ENCODE measurements at places on chromosomes 16 and 17. TPM values are rescaled to one million over a fixed set of nuclear protein-coding genes. Genes with fewer than 3 reads are reported as not detected.

Gene EXOC3L1
- 0.20 TPM for total RNA-seq

Gene TM4SF5
- 0.49 TPM for total RNA-seq

Gene SULT1A4
- total RNA-seq: 23.9 TPM

Gene ARL2BP
- 80.9 TPM for total RNA-seq

Gene TMEM238L
- not detected for total RNA-seq

Gene TBC1D3C
- not detected for total RNA-seq

Gene PER1
- 61.7 TPM for total RNA-seq

Gene METTL9
- total RNA-seq: 97.1 TPM

Gene PABPN1L
- total RNA-seq: not detected

Gene TMIGD1
- total RNA-seq: not detected

Gene COTL1
- 402 TPM for total RNA-seq

Gene ALOX15B
- 0.60 TPM for total RNA-seq

Gene WDR81
- 30.5 TPM for total RNA-seq

Gene ZG16
- not detected for total RNA-seq

Gene APRT
- 304 TPM for total RNA-seq
